Astrocyte (in vitro differentiated cells and primary cell): ENCODE measurements at places on chromosomes 5 and 9.
A peak's percentile ranks its signal among the peaks of the same experiment; 100 is the strongest.

DNA sequence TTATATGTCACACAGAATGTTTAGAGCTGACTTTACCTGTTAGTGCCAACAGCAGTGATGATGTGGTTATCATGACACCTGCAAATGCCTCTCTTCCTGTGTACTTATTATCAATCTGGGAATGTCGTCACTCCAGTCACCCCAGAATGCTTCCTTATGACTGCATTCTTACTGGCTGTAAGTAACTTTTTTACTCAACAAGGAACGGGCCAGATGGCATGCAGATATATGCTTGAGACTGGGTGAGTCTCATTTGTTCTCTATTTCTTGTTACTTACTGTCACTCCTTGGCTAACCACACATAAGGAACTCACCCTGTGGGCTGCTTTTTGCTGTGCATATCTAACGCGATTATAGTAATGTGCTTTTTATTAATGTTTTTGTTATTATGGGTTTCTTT is 385.5 kb upstream of the MEF2C start:
- peaks cover 11% of the 10 kb centered on the region for H3K4me1 ChIP-seq
- H3K36me3 ChIP-seq = no peaks in the 10 kb centered on the region
- H3K4me3 ChIP-seq = no peak overlapping the region

DNA sequence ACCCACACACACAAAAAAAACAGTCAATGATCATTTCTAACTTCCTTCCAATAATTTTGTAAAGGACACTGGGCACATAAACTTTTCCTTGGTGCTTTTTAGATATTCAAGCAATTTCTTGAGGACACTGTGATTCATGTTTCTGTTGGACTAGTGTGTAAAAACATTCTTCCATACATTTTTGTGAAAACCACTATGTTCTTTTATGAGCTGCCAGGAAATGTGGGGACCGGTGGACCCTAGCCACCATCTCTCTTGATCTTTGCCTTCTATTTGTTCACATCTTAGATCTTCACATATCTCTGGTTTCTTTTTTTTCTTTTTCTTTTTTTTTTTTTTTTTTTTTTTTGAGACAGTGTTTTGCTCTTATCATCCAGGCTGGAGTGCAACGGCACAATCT is 287.4 kb downstream of the GLIS3 start:
- peak; percentile 73 for DNase-seq
- no peak overlapping the region for H3K4me3 ChIP-seq
- H3K4me1 ChIP-seq = peaks cover 18% of the 10 kb centered on the region
- H3K27ac ChIP-seq = no peak overlapping the region

GRCh38 chr5:39057734-39058133 is 16.5 kb downstream of the RICTOR start:
- DNase-seq = peak; percentile 6
- no peaks in the 10 kb centered on the region for H3K4me1 ChIP-seq
- no peaks in the 10 kb centered on the region for H3K36me3 ChIP-seq
- no peak overlapping the region for H3K27ac ChIP-seq

GRCh38 chr9:33329979-33330378 is 39.7 kb downstream of the NFX1 start:
- no peak overlapping the region for H3K4me3 ChIP-seq
- H3K36me3 ChIP-seq = peaks cover 19% of the 10 kb centered on the region
- peak overlapping the region; percentile 80 for H3K27ac ChIP-seq
- H3K4me1 ChIP-seq = peaks cover 28% of the 10 kb centered on the region
- DNase-seq = peak; percentile 58
- H3K27me3 ChIP-seq = no peaks in the 10 kb centered on the region

- no peak for DNase-seq
- H3K4me1 ChIP-seq = no peaks in the 10 kb centered on the region
- no peaks in the 10 kb centered on the region for H3K27me3 ChIP-seq
- no peak overlapping the region for H3K27ac ChIP-seq
- H3K36me3 ChIP-seq = no peaks in the 10 kb centered on the region
These were observed 424.0 kb downstream of the SH3GL2 start for GRCh38 chr9:18002718-18003438.

DNA sequence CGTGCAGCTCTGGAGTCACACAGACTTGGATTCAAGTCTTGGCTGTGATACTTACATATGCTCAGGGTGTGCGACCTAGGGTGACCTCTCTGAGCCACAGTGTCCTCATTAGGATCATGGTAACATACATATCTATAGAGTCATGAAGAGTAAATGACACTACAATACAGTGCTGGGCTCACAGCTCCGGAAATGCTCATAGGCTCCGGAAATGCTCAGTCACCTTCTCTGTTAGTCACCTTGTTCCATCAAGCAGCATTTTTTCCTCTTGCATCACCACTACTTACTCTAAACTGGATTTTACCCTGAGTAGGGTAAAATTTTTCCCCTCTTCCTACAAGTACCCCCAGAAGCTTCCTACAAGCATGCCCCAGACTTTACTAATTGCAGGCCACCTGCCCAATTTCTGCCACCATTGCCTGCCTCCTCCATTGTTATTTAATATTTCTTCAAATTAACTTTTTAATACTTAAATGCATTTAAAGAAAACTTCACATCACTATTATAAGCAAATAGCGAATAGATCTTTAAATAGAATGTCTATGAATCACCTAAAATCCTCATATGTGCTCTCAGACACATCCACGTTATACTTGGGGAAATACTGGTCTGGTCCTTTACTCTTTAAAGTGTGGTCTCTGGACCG is 147.6 kb upstream of the SPRY4 start:
- peak overlapping the region; percentile 72 for H3K27ac ChIP-seq
- H3K36me3 ChIP-seq = no peaks in the 10 kb centered on the region
- peaks cover 11% of the 10 kb centered on the region for H3K4me1 ChIP-seq
- peak; percentile 92 for DNase-seq
- no peak overlapping the region for H3K4me3 ChIP-seq

- H3K27me3 ChIP-seq = no peaks in the 10 kb centered on the region
- DNase-seq = no peak
- peaks cover 31% of the 10 kb centered on the region for H3K4me1 ChIP-seq
These were observed 47.1 kb downstream of the SH3RF2 start for GRCh38 chr5:145983446-145983845.

GRCh38 chr9:38422555-38423260 is 1.5 kb downstream of the IGFBPL1 start:
- no peak for DNase-seq
- H3K27me3 ChIP-seq = peaks cover 40% of the 10 kb centered on the region
- no peak overlapping the region for H3K27ac ChIP-seq
- H3K4me3 ChIP-seq = no peak overlapping the region
- no peaks in the 10 kb centered on the region for H3K36me3 ChIP-seq
- peaks cover 2% of the 10 kb centered on the region for H3K4me1 ChIP-seq
